ENCODE measurements at places on chromosomes 7 and 10.

- DNase-seq = no peak
These were observed 101.4 kb downstream of the MTPAP start for GRCh38 chr10:30247704-30248103.

DNA sequence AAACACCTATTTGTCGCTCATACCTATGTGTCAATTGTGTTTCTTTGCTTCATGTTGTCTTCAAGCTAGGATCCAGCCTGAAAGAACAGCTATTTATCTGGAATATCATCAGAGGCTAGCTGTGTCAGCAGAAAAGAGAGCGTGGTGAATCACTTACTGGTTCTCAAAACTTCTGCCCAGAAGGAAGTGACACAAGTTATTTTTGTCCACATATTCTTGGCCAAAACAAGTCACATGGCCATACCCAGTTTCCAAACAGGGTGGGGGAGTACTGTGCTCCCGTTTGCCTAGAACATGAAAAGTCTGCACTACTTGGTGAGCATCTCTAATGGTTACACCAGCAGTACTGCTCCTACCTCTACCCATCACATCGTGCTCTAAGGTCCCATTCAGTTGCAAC, 160.9 kb upstream of the CSTF2T start:
- no peak for DNase-seq

DNA sequence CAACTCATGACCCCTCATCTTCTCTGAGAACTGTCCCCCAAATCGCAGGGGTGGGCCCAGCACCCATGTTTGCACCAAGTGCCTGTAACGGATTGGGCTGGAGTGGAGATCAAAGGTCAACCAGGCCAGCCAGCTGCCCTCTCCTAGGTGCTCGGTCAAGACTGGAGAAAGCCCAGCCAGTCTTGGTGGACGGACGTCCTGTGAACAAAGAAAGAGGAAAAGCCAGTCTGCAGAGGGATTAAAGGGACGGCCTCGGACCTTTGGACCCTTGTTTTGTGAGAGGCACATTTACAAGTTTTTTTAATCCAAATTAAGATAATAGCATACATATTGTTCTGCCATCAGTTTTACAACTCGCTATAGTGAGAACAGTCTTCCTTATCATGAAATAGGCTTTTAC, 31.7 kb upstream of the GALNTL5 start:
- no peak for DNase-seq

DNA sequence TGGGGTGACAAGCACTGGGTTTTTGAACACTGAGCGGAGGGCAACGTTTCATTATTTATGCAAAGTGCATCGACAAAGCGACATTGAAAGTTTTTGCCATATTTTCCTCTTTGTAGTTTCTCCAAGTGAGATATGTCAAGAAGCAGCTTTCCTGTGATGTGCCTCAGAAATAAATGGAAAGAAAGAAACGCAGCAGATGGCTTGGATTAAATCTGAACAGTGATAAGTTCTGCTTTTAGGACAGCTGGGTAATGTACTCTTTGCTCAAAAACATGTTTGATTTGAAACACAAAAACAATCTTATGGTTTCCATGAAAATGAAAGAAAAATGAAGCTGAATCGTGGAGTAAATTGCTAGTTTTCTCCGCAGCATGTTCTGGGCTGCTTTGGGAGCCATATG, 166.3 kb downstream of the PTPRN2 start:
- DNase-seq = no peak

DNA sequence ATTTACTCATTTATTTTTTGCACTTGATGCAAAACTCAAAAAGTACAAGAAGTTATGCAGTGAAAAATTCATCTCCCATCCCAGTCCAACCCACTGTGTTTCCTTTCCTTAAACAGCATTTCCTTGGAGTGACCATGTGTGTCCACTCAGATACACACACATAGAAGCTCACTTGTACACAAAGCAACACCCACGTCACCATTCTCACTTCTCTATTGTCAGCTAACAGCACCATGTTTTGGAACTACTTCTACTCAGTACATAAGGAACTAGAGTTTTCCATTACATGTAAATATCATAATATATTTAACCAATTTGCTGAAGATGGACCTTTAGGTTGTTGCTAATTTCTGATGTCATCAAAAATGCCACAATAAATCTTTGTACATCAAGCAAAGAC, 167.6 kb downstream of the GRID1 start:
- DNase-seq = no peak

GRCh38 chr10:47415520-47416304, 31.6 kb upstream of the ZNF488 start:
- DNase-seq = no peak

DNA sequence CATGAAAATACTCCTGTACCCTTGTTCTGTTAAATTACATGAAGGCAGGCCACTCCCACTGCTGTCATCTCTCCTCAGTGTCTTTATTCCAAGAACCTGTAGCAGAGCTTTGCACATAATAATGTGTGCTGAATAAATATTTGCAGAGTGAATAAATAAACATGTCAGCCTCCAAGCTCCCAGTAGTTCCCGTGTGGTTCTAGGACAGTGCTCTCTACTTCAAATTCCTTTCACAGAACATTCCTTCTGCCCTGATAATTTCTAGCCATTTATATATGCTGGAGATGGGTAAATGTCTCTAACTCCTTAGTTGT, 20.3 kb upstream of the HYAL4 start:
- no peak for DNase-seq

DNA sequence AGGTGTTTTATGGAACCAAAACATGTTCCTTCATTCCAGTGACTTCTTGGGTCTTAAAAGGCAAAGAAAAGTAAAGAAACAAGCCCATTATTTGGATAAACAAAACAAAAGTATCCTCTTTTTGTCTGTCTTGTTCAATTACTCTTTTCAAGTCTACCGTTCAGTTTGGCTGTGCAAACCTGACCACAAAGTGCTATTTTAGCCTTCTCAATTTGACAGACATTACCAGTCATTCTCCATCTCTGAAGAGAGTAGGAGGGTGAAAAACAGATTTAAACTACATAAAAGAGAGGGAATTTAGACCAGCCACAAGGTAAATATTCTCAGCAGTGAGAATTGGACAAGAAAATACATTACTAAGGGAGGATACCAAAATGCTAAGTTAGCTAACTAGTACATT, 145.2 kb downstream of the GRM3 start:
- no peak for DNase-seq
